Skeletal muscle cell (primary cell): ENCODE measurements at places on chromosomes 5 and 9.

GRCh38 chr9:98360176-98360708 lies 104.8 kb upstream of the TBC1D2 start:
- no peak for DNase-seq

- no peak for DNase-seq
These were observed 48.2 kb downstream of the COL27A1 start for GRCh38 chr9:114203410-114204140.

DNA sequence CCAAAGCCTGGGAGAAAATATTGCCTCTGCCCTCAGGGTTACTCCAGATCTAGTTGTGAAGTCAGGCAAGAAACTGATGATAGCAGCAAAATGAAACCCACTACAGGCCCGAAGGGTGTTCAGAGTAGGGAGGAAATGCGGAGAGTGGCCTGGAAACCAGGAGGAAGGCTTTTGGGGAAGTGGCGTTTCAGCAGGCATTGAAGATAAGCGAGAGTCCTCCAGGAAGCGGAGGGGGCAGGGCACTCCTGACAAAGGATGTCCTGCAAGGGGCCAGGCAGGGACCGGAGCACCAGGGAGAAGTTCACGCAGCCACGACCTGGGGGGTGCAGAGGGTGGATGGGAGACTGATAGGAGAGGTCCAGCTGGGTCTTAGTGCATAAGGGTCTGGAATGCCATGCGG lies 7.8 kb upstream of the FOXI1 start:
- DNase-seq, result no peak

GRCh38 chr5:1032011-1032410 lies 23.4 kb downstream of the NKD2 start:
- no peak for DNase-seq

- DNase-seq, result no peak
These were observed 69.2 kb upstream of the NEK6 start for GRCh38 chr9:124188331-124189110.

GRCh38 chr9:81146684-81147337 lies 542.5 kb downstream of the TLE1 start:
- no peak for DNase-seq

DNA sequence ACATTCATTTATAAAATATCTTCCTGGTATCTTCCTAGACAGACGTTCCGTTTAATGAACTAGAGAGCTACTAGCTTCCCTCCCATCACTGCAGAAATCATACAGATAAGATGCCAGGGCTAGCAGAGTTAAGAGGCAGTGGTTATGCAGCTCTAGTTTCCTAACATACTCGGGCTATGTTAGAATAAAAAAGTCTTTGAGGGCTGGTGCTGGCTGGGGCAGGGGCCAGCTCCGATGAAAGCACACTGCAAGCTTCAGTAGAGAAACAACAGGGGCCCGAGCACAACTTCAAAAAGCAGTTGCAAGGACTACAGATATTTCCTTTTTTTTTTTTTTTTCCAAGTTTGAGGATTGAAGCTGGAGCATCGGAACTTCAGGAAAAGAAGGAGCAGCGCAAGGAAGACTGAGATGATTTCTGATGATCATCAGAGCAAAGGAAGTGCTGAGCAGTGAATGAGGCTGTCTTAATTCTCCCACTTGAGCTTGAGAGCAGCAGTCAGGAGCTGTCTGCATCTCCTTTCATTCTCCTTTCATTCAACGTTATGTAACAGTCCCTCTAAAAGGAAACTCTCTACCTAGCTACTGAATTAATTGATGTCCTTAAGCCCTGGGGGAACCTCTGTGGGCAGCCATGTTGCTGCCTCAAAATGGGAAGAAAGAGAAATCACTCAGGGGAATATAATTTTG lies 47.6 kb upstream of the ADCY2 start:
- DNase-seq, result no peak

DNA sequence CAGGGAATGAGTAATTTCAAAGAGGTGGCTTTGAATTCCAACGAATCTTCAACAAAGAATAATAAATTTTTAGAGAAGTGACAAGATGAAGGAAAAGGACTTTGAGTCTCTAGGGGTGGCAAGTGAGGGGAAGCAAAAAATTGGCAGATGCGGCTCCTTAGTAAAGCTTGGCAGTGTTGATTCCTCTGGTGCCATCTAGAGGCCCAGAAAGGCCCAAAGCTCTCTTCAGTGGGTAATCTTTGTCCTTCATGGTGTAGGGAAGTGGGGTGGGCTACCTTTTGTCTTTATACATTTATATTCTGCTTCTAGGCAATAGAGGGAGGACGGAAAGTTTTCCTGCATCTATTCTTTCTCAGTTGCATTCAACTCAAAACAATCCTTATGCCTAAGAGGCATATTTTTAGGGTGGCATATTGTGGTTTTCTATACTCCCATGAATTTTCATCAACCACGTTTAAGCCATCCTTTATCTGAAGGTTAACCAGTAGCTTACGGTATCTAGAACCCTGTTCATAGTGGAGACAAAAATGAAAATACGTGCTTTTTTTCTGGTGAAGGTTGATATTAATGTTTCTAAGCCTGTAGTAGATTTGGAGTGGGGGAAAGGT lies 17.5 kb upstream of the ROPN1L start:
- DNase-seq, result no peak

- no peak for DNase-seq
These were observed 66.6 kb downstream of the CDC14B start for GRCh38 chr9:96553070-96553469.

DNA sequence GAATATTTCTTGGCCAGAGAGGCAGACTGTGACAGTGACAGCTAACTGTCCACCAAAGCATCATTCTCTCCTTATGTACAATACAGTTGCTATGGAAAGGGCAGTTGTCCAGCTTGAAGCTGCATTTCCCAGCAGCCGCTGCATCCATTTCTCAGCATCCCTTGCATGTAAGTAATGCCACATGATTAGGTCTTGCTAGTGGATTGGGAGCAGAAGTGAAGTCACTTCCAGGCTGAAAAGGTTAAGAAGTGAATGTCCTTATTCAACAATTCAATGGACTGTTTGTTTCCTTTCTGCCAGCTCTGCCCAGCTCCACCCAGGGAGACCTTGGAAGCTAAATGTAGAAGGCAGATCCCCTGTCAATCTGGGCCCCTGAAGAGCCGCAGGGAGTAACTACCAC lies 26.1 kb upstream of the RETREG1 start:
- no peak for DNase-seq

DNA sequence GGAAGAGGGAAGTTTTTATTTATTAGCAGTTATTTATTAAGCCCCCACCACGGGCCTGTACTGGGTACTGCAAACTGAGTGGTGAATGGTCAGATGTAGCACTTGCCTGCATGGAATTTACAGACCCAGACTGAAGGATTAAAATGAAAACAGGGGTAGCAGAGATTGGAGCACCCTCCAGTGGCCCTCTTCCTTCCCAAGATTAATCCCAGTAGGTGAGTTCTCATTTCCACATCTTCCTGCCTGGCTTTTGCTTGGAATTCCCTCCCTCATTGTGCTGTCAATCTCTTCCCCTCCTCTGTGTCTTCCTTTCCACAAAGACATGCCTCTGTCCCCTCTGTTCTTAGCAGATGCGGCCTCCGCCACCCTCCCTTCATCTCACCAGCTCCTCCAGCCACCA lies 39.2 kb downstream of the MVB12B start:
- DNase-seq, result no peak

DNA sequence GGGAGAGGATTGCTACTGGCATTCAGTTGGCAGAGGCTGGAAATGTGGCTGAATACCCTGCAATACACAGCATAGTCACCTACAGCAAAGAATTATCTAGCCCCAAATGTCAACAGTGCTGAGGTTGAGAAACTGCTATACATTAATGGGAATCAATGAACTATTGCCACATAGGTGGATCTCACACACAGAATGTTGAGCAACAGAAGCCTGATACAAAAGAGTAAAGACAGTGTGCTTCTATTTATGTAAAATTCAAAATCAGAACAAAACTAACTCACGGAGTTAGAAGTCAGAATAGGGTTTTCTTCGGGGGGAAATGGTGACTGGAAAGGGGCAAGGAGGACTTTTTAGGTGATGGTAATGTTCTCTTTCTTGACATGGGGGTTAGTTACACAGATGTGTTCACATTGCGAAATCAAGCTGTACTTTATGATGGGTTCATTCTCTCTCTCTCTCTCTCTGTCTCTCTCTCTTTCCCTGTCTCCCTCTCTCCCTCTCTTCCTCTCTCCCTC lies 45.7 kb upstream of the PANK3 start:
- peak; percentile 50 for DNase-seq

DNA sequence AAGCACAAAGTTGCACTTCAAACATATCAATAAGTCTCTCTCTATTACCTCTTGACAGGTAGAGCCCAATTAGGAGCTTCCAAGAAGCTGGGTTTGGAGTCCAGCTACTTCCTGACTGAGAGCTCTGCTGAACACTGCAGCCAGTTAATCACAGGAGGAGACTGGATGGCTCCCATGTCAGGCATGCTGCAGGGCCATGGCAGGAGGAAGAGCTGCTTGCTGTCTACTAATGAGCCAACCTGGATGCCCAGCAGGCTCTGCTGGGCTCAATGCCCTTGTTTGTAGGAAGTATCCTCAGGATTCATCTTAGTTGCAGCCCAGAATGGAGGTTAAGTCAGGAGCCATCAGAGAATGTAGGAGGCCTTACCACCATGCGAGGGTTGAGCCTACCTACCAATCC lies 91.9 kb downstream of the TMEM215 start:
- DNase-seq, result no peak

DNA sequence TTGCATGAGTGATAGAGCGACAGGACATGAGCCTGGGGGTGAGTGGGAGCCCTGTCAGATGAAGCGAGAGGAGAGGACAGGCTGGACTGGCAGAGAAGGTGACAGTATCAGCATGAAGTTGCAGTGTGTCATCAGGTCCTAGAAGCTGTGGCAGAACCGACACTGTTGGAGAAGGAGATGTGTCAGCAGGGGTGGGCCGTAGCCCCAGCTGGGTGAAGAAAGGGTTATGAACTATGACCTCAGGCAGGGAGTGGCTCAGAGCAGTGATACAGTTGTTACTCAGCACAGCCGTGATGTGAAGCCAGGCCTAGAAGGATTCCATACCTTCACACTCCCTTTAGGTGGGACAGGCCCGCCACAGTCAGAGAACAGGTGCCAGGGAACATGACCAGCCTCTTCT lies 7.6 kb downstream of the PCYOX1L start:
- no peak for DNase-seq

DNA sequence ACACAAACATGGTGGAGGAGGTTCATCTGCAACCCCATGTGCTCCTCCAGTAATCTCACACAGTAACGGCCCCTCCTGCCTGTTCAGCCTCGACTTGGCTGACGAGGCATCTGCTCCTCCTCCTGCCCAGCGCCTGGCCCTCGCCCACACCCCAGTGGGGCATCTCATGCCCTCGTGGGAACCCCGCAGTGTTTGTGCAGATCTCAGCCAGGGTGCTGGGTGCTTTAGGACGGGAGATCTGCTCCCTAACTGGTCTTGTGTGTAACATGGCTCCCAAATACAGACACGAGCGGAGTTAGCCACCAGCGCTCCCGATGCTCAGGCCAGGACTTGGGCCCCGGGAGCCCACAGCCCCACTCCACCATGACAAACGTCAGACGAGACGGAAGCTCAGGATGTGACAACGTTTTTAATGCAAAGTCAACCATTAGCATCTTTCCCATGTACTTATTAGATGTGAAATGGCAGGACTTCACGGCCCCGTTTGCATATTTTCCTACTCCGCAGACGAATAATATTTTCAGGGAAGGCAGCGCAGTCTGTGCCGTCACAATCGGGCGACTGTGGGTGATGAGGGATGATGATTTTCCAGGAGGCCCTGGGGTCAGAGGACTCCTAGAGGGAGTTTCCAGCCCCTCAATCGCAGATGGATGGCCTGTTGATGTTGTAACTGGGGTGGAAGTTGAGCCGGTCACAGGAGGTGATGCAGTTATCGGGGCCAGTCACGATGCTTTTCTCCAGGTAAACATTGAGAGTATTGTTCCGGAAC lies 5.5 kb upstream of the MRPS2 start:
- no peak for DNase-seq

DNA sequence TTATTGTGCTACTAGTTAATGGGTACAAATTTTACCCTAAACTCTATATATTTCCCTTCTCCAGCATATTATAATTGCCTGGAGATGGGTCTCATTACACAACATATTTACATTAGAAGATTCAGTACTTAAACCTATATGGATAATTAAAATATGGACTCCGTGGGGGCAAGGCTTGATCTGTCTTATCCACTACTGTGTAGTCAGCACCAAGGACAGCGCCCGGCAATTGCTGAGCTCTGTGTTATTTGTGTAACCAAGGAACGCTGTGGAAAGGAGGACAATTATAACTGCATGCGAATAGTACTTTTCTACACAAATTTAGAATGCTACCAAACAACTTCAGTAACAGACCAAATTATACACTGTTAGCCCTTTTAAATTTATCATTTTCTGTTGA lies 77.7 kb downstream of the DNAH5 start:
- peak; percentile 0 for DNase-seq

DNA sequence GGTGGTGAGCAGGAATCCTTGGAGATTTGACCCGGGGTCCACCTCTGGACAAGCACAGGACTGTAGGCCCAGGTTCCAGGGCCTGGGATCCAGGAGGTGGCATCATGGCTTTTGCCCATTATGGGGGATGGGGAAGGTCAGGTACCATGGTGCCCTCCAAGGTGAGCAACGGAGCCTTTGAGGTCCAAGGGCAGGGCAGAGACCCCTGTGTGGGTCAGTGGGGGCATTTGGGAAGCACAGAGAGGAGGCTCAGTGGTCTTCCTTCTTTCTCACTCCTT lies 117.7 kb downstream of the RXRA start:
- no peak for DNase-seq

- DNase-seq, result no peak
These were observed 716.5 kb downstream of the MTRR start for GRCh38 chr5:8585230-8586018.

DNA sequence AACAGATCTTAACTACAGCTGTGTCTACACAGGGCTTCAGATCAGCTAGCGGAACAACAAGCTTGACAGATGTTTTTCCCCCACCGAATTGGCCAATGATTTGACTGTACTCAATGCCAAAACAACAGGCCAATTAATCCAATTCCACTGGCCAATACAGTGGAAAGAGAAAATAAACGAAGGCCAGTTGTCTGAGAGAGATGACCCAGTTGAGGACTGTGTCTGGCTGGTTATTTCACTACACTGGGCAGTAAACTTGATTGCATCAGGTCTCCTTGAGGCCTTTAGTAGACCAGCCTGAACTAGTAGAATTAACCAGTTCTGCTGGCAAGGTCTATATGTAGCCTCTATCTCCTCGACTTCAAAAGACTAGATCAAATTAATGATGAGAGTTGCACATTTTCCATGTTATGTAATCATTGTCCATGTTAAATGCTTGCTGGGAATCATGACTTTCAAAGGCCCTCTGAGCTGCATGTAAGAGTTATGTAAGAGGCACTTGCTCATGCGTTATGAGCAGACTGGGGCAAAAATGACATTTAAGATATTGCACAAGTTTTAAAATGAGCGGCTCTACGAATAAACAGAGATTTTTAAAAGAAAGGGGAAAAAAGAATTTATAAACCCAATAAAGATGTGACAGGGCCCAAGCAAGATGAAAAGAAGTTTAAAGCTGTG lies 28.3 kb downstream of the SMIM23 start:
- no peak for DNase-seq

GRCh38 chr5:6716629-6717149 lies 3.5 kb downstream of the TENT4A start:
- DNase-seq, result no peak

GRCh38 chr9:2307480-2307879 lies 292.3 kb downstream of the SMARCA2 start:
- no peak for DNase-seq
